ENCODE measurements at places on chromosomes 16 and 17.

GRCh38 chr16:12737563-12737962, 66.1 kb downstream of the CPPED1 start:
- no peak for DNase-seq
- H3K27me3 ChIP-seq: no peaks in the 10 kb centered on the region
- no peaks in the 10 kb centered on the region for H3K4me1 ChIP-seq
- H3K4me3 ChIP-seq: no peak overlapping the region
- peaks cover 4% of the 10 kb centered on the region for H3K36me3 ChIP-seq
- no peak overlapping the region for H3K27ac ChIP-seq

DNA sequence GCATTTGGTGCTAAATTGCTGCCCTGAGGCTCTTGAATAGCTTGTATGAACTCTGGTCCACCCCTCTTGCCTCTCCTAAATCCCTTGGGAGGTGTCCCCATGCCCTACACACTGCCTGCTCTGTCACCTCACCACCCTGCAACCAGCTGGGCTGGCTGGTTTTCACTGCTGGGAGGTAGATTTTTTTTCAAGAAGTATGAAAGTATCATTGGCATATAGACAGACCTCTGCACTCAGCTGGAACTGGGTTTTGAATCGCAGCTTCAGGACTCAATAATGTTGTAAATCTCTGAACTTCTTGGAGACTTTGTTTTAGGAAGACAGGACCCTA, 184.9 kb downstream of the MSI2 start:
- H3K27ac ChIP-seq: no peak overlapping the region
- DNase-seq: no peak
- no peak overlapping the region for H3K4me3 ChIP-seq
- peaks cover 1% of the 10 kb centered on the region for H3K27me3 ChIP-seq
- peaks cover 2% of the 10 kb centered on the region for H3K36me3 ChIP-seq

GRCh38 chr16:66335704-66336329, 30.7 kb upstream of the CDH5 start:
- H3K27me3 ChIP-seq: peaks cover 3% of the 10 kb centered on the region
- DNase-seq: no peak
- H3K4me3 ChIP-seq: no peak overlapping the region
- no peak overlapping the region for H3K27ac ChIP-seq
- H3K36me3 ChIP-seq: peaks cover 41% of the 10 kb centered on the region
- peaks cover 3% of the 10 kb centered on the region for H3K4me1 ChIP-seq

- DNase-seq: no peak
- H3K27me3 ChIP-seq: peaks cover 1% of the 10 kb centered on the region
- H3K27ac ChIP-seq: no peak overlapping the region
- no peak overlapping the region for H3K4me3 ChIP-seq
Measured at GRCh38 chr17:80777274-80777673, 214.4 kb upstream of the CHMP6 start.

DNA sequence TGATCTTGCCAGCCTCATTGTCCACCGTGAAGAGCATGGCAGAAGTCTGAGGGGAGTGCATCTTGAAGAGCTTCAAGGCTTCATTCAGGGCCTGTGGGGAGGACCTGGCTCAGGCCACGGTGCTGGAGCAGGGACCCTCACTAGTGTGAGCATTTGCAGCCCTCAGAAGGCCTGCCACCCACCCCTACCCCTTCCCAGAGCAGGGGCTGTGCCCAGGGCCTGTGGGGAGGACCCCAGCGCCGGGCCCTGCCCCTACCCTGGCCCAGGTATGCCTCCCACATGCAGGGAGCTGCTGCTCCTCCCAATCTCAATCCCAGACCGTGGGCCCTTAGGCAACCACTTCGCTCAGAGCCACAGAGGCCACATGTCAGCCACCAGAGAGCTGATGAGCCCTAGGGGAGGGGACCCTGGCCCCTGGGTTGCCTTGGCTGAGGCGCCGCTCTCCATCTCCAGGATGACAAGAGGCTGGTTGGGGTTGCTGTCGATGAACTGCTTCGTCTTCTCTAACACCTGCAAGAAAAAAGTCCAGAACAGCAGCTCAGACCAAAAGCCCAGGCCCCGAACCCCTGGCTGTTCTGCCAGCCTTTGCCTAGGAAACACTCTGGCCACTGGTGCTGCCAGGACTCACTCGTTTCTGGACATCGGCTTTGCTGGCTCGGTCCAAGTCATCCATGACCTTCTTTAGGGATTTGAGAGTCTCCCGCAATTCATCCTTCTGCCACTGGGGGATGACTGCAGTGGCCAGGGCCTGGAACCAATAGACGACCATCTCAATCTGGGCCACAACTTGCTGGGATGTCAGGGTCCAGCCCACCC, 1.8 kb upstream of the EXOSC6 start:
- peaks cover 29% of the 10 kb centered on the region for H3K36me3 ChIP-seq
- H3K4me1 ChIP-seq: peaks cover 4% of the 10 kb centered on the region
- H3K27me3 ChIP-seq: peaks cover 19% of the 10 kb centered on the region
- peak; percentile 70 for DNase-seq
- H3K27ac ChIP-seq: no peak overlapping the region

DNA sequence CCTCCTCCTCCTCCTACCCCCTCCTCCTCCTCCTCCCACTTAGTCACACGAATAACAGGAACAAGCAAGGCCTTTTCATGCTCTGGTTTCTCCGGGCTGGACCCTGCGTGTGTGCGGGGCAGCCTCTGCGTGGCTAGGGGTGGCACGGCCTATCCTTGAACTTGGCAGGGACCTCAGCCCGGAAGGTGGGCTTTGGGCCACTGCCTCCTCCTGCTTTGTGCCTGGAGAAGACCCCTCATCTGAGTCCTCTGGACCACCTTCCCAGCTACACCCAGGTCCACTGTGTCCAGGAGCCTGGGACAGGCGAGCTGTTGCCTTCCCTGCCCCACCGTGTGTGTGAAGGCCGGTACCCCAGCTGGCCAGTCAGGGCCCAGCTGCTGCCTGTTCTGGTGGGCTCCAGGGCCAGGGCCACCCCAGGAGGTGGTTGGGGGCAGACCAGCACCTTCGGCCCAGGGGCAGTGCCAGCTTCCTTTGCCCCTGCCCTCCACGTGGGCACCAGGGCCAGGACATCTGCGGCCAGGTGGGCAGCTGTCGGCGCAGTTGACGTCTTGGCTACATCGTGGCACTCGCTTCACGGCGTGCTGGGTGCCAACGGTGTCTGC, 35.4 kb downstream of the GINS2 start:
- no peak overlapping the region for H3K27ac ChIP-seq
- no peak for DNase-seq
- H3K4me3 ChIP-seq: no peak overlapping the region
- H3K27me3 ChIP-seq: peaks cover 11% of the 10 kb centered on the region
- no peaks in the 10 kb centered on the region for H3K4me1 ChIP-seq

GRCh38 chr17:46002311-46002972, 3.4 kb downstream of the STH start:
- peak; percentile 80 for DNase-seq
- H3K36me3 ChIP-seq: no peaks in the 10 kb centered on the region
- peaks cover 6% of the 10 kb centered on the region for H3K27me3 ChIP-seq

DNA sequence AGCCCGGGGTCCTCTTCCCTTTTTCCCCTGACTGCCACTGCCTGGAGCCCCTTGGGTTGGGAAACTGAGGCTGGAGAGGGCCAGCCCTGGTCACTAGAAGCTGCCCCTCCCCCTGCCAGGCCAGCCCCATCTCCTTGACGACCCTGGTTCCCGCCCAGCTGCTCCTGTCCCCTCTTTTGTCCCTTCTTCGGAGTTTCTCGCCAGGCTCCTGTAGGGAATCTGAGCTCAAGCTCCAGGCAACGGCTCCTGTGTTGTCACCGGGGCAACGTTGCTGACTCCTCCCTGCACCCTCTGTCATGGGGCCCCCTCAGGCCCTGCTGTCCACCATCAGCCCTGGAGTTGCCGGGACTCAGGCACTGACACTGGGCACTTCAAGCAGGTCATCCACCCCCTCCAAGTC, 5.7 kb downstream of the LLGL1 start:
- no peak for DNase-seq
- peaks cover 18% of the 10 kb centered on the region for H3K27me3 ChIP-seq
- H3K4me3 ChIP-seq: no peak overlapping the region
- no peak overlapping the region for H3K27ac ChIP-seq

DNA sequence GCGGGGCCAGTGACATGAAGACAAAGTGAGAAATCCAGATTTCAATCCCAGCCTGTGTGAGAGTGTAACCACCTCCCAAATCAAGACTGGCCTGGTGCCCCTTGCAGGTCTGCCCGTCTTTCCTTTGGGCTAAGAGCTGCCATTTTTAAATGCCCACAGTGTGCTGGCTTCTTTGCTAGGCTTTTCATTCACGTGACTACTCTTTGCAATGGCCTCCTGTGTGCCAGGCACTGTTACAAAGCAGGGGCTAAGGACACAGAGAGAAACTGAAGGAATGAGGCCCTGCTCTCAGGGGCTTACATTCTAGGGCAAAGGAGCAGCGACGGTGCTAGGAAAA, 269 bp upstream of the ZSCAN10 start:
- peaks cover 51% of the 10 kb centered on the region for H3K4me1 ChIP-seq
- H3K27ac ChIP-seq: no peak overlapping the region
- H3K4me3 ChIP-seq: peak overlapping the region; percentile 88
- DNase-seq: no peak
- peaks cover 11% of the 10 kb centered on the region for H3K27me3 ChIP-seq
- no peaks in the 10 kb centered on the region for H3K36me3 ChIP-seq

DNA sequence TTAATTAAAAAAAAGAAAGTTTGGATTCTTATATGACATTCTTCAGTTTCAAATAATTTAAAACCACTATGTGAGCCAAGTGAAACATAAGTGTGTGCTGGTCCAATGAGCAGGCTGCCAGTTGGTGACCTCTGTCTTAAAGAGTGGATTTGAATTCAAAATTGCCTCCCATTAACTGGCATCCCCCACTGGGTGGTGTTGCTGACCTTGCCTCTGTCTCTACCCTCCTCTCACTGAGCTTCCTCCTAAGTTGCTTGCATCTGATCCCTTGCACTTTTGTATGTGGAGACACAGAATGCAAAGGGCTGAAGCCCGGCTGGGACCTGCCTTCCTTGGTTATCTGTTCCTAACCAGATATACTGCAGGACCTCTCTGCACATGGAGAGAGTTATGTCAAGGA, 160.6 kb downstream of the CYLD start:
- H3K4me3 ChIP-seq: no peak overlapping the region
- no peak overlapping the region for H3K27ac ChIP-seq
- peaks cover 3% of the 10 kb centered on the region for H3K27me3 ChIP-seq
- H3K4me1 ChIP-seq: no peaks in the 10 kb centered on the region

DNA sequence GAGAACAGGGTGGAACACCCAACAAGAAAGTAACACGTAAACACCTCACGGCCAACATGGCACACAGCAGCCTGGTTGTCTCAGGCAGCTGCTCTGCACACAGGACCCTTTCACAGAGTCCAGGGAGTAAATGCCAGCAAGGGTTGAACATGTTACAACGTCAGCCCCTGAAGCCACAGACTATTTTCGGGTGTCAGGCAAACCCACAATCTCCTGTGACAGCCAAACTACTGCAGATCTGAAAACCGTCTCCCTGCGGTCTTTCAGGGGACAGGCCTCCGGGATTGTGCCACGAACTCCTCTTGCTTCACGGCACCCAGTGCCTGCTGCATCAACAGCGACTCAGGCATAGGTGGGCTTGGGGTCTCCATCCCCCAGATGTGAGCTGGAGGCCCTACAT, 127.7 kb downstream of the XYLT1 start:
- no peak overlapping the region for H3K27ac ChIP-seq
- H3K27me3 ChIP-seq: peaks cover 3% of the 10 kb centered on the region
- peaks cover 3% of the 10 kb centered on the region for H3K36me3 ChIP-seq
- peaks cover 7% of the 10 kb centered on the region for H3K4me1 ChIP-seq
- no peak for DNase-seq

DNA sequence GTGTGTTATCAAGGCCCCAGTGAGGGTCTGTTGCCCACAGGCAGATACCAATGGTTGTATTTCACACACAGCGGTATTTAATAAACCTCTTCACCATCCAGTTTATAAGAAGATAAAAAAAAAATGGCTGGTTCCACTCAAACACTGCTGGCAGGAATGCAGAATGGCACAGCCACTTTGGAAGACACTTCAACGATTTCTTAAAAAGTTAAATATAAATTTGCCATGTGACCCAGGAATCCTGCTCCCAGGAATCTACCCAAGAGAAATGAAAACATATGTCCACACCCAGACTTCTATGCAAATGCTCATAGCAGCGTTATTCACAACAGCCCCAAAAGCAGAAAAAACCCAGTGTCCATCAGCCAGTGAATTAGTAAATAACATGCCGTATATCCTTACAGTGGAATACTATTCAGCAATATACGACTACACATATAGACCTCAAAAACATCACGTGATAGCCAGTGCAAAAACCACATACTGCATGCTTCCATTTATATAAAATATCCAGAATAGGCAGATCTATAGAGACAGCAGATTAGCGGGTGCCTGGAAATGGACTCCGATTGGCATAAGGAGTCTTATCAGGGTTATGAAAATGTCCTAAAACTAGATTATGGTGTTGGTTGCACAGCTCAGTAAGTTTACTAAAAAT, 38.7 kb downstream of the XYLT1 start:
- H3K36me3 ChIP-seq: no peaks in the 10 kb centered on the region
- no peak overlapping the region for H3K27ac ChIP-seq
- DNase-seq: no peak
- no peak overlapping the region for H3K4me3 ChIP-seq

DNA sequence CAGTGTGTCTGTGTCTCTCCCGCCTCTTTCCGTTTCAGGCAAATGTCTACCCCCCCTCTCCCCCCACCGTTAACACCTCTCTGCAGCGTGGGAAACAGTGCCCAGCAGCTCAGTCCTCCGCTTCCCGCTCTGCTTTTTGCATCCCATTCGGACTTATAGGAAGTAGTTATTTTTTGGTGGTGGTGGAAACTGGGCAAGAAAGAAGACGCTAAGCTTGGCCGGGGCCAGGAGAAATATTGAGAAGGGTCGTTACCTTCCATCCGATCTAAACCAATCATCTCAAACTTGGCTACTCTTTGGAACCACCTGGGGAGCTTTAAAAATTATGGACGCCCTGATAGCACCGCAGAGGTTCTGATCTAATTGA, 499 bp upstream of the HLF start:
- H3K4me3 ChIP-seq: peak overlapping the region; percentile 45
- no peaks in the 10 kb centered on the region for H3K36me3 ChIP-seq
- no peak overlapping the region for H3K27ac ChIP-seq
- peaks cover 7% of the 10 kb centered on the region for H3K4me1 ChIP-seq

- H3K27me3 ChIP-seq: peaks cover 3% of the 10 kb centered on the region
- DNase-seq: no peak
- no peaks in the 10 kb centered on the region for H3K36me3 ChIP-seq
- H3K27ac ChIP-seq: no peak overlapping the region
- no peak overlapping the region for H3K4me3 ChIP-seq
Measured at GRCh38 chr16:83689385-83689831, 118.4 kb upstream of the HSBP1 start.

- no peak overlapping the region for H3K27ac ChIP-seq
- no peak for DNase-seq
- H3K27me3 ChIP-seq: peaks cover 3% of the 10 kb centered on the region
- H3K4me3 ChIP-seq: no peak overlapping the region
Measured at GRCh38 chr16:85888405-85889331, 10.3 kb upstream of the IRF8 start.

Measured in endothelial cell (in vitro differentiated cells).